Muscle of arm (tissue), 14 donors: ENCODE measurements at places on chromosomes 16 and 17. TPM values are rescaled to one million over a fixed set of nuclear protein-coding genes. Genes with fewer than 3 reads are reported as not detected.

DNA sequence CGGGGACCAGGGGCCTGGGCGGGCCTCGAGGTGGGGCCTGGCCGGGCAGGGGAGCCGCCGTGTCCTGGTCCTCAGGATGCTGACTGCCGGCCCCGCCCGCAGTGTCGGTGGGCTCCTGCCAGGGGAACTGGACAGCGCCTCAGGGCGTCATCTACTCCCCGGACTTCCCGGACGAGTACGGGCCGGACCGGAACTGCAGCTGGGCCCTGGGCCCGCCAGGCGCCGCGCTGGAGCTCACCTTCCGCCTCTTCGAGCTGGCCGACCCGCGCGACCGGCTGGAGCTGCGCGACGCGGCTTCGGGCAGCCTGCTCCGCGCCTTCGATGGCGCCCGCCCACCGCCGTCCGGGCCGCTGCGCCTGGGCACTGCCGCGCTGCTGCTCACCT, 2.3 kb upstream of the PAQR4 start:
- no peak for DNase-seq

DNA sequence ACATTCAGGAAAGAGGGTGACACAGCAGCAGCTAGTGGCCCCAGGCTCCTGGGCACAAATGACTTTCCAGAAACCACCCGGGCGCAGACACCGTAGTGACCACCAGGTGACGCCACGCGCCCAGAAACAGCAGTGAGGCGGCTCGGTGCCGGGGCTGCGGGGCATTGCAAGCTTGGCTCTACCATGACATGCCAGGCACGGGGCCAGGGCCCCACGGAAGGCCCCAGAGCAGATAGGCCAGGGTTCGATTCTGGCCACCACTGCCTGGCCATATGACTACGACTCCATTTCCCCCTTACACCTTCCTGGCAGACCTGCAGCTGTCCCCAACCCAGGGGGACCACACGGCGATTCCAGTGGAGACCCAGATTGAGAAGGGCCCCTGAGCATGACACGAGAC, 6.7 kb downstream of the RHBDF1 start:
- no peak for DNase-seq

- DNase-seq = no peak
These were observed 132.9 kb downstream of the USP31 start for GRCh38 chr16:23016368-23016767.

GRCh38 chr16:31695667-31696066, 168.0 kb downstream of the AHSP start:
- DNase-seq = no peak

- DNase-seq = no peak
These were observed 4.6 kb downstream of the ITGA2B start for GRCh38 chr17:44384823-44385286.

GRCh38 chr16:28580726-28581315, 16.0 kb downstream of the SULT1A2 start:
- no peak for DNase-seq

GRCh38 chr17:21210411-21211076, 3.4 kb downstream of the TMEM11 start:
- DNase-seq = no peak

DNA sequence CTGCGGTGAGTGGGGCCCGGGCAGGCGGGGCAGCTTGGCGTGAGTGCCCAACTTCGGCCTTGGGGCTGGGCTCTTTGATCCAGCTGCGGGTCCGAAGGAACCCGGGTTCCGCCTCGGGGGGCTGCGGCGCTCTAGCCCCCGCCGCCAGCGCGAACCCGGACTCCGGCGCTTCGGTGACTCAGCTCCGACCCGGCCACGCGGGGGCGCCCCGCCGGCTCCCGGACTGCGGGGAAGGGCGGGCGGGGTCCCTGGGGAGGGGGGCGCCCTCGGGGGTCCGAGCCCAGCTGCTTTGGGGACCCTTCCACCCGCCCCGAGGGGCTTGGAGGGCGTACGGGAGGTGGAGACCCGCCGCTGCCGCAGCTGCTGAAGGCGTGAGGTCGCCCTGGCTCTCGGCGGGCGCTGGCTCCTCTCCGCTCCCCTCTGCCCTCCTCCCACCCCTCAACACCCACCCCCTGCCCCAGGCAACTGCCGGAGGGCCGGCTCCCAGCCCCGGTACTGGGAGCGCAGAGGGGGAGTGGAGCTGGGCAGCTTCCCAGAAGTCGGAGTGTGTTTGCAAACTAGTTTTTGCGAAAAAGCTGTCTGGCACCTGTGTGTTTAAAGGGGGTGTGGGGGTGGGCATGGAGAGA, 516 bp downstream of the CPNE2 start:
- DNase-seq = no peak

DNA sequence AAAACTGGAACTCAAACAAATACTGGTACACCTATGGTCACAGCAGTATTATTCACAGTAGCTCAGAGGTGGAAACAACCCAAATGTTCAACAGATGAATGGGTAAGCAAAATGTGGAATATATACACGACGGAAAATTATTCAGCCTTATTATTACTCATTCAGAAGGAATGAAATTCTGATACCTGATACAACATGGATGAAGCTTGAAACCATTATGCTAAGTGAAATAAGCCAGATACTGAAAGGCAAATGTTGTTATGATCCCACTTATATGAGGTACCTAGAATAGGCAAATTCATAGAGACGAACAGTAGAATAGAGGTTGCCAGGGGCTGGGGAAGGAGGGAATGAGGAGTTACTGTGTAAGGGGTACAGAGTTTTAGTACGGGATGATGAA, 27.1 kb upstream of the MYLK3 start:
- no peak for DNase-seq

G6PC1 gene
- polyA plus RNA-seq = 0.28 TPM

SOST gene
- not detected for polyA plus RNA-seq
